ENCODE measurements at places on chromosomes 4 and X.

DNA sequence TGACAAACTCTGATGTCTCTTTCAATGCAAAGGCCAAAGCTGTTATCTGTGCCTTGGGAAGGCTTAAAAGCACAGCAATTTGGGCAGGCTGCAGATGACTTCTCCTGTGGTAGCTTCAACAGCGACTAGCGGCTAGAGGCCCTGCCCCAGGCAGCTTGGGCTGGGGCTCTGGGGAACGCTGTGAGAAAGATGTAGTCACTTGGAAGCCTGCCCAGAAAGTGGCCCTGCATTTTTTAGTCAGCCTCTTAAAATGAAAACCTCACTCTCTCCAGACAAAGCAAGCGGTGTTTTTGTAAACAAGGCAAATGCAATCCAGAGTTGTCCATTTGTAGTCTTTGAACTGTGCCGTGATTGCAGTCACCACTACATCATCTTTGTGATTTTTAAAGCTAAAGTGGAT lies 27.5 kb downstream of the PCYT1B start:
- H3K4me3 ChIP-seq: no peak overlapping the region
- peak; percentile 44 for DNase-seq
- no peak overlapping the region for H3K27ac ChIP-seq
- H3K4me1 ChIP-seq: no peaks in the 10 kb centered on the region
- no peaks in the 10 kb centered on the region for H3K36me3 ChIP-seq

DNA sequence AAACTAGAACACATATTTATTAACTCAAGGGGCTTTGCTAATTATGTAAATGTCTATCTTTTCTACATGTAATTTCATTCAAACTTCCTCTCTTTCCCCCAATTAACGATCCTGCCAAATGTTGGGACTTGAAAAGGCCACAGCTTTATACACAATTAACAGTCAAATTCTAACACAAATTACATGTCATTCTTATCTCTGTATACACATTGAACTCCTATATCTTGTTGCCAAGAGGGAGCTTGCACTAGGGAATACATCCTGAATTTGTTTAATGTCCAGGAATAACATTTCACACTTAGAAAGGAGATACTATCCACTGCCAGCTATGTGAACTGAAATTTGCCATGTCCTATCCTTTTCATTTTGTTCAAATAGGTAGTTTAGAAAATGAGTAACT lies 38.9 kb upstream of the MAB21L2 start:
- no peak overlapping the region for H3K27ac ChIP-seq
- no peaks in the 10 kb centered on the region for H3K36me3 ChIP-seq
- H3K27me3 ChIP-seq: no peaks in the 10 kb centered on the region
- no peaks in the 10 kb centered on the region for H3K4me1 ChIP-seq
- DNase-seq: no peak

GRCh38 chrX:13153796-13154195 lies 109.4 kb upstream of the FAM9C start:
- peaks cover 16% of the 10 kb centered on the region for H3K27me3 ChIP-seq
- H3K4me3 ChIP-seq: no peak overlapping the region
- DNase-seq: no peak
- no peak overlapping the region for H3K27ac ChIP-seq

GRCh38 chrX:151899622-151900021 lies 13.1 kb upstream of the MAGEA4 start:
- peaks cover 8% of the 10 kb centered on the region for H3K27me3 ChIP-seq
- DNase-seq: no peak

DNA sequence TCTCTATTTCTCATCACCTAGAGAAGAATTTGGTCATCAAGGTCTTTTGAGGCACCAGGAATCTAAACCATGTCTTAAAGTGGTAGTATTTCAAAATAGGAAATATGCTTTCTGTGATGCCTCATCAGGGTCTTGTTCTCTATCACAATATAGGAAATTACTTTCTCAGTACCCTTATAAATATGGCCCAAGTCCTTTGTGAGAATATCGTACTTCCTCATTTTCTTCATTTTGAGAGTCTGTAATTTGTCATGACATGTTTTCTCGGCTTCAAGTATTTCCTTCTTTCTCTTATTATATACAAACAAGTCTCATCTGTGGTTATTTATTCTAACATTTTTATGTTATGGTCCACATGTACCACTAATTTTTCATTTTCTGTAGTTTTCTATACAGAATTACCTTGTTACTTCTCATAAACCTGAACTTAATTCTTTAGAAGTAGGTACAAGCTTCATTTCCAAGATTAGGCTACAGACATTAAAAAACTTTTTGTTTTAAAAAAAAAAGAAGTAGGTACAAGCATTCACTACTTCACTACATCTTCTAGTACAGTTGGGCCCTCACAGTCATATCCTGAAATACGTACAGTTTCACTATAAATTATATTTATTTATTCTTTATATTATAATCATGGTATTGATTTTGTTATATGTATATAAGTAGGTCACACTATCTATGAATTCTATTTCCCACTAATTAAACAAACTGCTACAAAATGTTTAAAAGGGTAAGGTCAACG lies 54.4 kb downstream of the KLHL13 start:
- H3K4me3 ChIP-seq: no peak overlapping the region
- no peaks in the 10 kb centered on the region for H3K36me3 ChIP-seq
- no peaks in the 10 kb centered on the region for H3K27me3 ChIP-seq
- DNase-seq: no peak

DNA sequence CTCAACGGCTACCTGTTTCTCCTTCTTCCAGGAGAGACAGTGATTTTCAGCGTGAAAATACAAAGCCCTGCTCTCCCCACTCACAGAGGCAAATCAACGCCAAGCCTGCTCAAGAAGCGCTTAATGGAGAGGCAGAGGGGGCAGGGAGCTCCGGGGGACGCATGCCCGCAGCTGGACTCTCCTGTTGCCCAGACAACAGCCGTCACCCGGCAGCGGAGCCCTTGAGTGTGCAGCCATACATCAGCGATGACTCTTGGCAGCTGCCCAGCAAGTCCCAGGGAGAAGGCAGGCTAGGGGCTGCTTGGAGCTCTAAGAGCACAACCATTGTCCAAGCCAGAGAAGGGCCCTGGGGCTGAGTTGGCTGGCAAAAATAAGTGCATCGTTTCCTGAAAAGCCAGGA lies 71.0 kb upstream of the AFAP1 start:
- no peak overlapping the region for H3K4me3 ChIP-seq
- H3K36me3 ChIP-seq: no peaks in the 10 kb centered on the region
- peaks cover 10% of the 10 kb centered on the region for H3K27me3 ChIP-seq
- peaks cover 25% of the 10 kb centered on the region for H3K4me1 ChIP-seq
- DNase-seq: peak; percentile 90
- peak overlapping the region; percentile 47 for H3K27ac ChIP-seq

DNA sequence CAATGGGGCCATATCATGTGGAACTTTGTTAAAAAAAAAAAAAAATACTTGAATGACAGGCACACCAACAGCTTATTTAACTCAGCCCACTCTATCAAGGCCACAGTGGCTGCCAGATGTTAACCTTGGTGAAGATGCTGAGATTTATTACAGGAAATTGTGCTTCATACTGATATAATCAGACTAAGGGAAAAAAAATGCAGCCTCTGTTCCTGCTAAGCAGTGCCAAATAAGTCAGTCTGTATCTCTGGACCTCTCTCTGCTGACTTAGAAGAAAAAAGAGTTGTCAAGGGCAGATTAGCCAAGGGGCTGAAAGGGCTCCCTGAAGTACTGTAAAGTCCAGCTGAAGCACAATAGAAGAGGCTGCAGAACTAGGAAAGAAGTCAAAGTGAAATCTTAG lies 677.7 kb upstream of the HTR2C start:
- no peak overlapping the region for H3K4me3 ChIP-seq
- H3K27ac ChIP-seq: no peak overlapping the region

GRCh38 chr4:120918092-120918491 lies 4.4 kb downstream of the PRDM5 start:
- H3K27ac ChIP-seq: no peak overlapping the region
- no peaks in the 10 kb centered on the region for H3K27me3 ChIP-seq
- H3K36me3 ChIP-seq: no peaks in the 10 kb centered on the region
- no peak overlapping the region for H3K4me3 ChIP-seq

DNA sequence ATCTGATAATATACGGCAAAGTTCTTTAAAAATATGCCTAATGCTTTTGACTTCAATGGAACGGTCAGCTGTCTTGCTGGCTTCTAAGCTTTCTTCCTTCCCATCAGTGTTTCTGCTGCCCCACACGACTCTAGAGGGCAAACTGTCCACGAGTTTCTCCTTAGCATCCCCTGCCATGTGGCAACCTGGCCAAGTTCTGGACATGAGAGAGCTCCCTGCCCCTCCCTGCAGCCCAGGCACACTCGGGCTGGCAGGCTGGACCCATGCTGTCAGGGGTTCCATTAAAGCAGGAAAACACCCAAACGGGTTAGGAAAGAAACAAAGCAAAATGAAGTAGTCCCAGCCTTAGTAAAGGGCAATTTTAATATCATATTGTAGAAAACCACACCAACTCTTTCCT lies 38.8 kb downstream of the KDR start:
- H3K27me3 ChIP-seq: no peaks in the 10 kb centered on the region
- H3K27ac ChIP-seq: no peak overlapping the region
- H3K4me3 ChIP-seq: no peak overlapping the region
- no peak for DNase-seq
- H3K36me3 ChIP-seq: no peaks in the 10 kb centered on the region

Measured in muscle of leg (tissue), 16 donors.